Stimulated activated CD4-positive, alpha-beta T cell treated with anti-CD3 and anti-CD28 coated beads, Interleukin-15, amount 100 ng/mL, for 1 hour (primary cell): ENCODE measurements at places on chromosomes 11 and 22.

DNA sequence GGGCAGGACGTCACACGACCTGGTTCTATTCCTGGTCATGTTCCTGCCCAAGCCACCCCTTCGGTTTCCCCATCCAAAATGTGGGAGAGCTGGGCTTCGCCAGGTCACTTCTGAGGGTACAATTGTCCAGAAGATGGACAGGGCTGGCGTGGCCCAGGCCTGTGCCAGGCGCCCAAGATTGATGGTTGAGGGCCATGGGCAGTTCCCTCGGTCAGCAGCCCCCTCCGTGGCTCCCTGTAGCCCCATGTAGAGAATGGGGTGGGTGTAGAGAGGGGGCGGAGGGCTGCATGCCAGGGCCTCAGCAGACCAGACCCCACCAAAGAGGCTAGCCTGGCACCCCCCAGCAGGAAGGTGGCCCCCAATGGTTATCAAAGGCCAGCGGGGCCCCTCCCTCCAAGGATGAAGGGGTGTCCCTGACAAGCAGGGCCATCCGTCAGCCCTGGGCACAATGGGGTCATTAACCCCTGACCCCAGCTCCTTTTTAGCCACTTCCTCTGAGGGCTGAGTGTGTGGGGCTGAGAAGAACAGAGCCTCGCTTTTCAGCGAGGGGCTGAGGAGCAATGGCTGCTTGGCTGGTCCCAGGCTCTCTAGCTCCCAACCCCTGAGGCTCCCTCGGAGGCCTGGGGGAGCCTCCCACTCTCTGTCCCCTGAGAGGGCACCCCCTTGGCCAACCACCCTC is 11.0 kb upstream of the PICK1 start:
- no peak for DNase-seq

DNA sequence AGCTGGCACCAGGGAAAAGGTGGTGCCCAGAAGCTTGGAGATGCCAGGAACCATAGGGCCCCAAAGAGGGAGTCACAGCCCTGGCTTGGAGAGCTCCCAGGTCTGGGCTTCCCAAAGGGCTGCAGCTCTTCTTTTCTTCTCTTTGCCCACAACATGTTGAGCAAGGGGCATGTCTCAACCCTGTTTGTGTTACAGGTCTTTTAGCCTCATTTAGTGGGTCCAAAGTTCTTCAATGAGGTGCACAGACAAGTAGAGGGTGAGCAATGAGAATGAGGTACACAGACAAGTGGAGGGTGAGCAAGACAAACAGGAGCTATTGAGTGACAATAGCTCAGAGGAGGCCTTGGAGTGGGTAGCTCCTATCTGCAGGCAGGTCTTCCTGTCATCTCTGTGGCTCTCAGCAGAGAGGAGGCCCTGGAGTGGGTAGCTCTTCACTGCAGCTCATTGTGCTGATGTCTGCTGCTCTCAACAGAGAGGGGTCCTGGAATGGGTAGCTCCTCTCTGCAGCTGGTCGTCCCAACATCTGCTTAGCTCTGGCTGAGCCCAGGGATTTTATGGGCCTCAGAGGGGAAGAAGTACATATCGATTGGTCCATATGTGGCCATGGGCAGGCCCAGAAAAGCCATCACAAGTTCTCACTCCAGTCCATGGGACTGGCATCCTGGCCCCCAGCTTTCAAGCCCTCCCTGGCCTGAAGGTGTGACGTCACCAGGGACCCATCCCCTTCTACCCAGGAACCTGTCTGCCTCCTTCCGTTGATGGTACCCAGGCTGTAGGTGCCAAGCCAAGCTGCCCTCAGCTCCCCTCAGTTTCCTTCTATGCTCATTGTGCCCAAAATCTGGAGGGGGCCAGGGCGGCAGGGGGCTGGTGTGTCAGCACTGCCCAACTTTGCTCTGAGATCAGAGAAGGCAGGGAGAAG is 34.9 kb downstream of the WBP2NL start:
- DNase-seq = no peak

GRCh38 chr22:38760477-38761201 is 4.8 kb upstream of the SUN2 start:
- no peak for DNase-seq

DNA sequence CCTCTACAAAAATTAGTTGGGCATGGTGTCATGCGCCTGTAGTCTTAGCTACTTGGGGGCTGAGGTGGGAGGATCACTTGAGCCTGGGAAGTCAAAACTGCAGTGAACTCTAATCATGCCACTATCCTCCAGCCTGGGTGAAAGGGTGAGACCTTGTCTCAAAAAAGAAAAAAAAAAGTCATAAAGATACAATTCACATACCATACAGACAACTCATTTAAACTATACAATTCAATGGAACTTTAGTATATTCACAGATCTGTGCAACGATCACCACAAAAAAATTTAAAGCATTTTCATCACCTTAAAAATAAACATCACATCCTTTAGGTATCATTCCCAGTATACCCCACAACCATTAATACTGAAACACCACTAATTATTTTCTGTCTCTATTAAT is 201.2 kb downstream of the PGR start:
- DNase-seq = no peak

DNA sequence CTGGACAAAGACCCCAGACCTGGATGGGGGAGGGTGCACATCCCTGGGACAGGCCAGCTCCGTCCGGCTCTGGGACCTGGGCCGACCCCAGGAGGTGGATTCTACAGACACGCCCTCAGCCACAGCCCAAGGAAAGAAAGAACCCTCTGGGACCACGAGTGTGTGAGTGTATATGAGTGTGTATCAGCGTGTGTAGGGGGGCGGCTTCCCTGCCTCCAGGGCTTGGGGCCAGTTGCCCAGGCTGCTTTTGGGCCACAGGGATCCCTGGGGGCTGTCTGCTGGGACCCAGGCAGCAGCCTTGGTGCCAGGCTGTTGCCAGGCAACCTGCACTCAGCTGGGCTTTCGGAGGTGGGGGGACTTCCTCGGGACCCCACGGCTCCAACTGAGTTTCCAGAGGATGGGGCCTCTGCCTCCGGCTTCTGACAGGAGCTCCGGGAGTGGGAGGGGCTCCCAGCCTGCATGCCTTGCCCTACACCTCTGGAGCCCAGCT is 8.9 kb downstream of the DUSP8 start:
- DNase-seq = no peak

- DNase-seq = no peak
Measured at GRCh38 chr11:118804094-118804493, 13.1 kb upstream of the DDX6 start.

DNA sequence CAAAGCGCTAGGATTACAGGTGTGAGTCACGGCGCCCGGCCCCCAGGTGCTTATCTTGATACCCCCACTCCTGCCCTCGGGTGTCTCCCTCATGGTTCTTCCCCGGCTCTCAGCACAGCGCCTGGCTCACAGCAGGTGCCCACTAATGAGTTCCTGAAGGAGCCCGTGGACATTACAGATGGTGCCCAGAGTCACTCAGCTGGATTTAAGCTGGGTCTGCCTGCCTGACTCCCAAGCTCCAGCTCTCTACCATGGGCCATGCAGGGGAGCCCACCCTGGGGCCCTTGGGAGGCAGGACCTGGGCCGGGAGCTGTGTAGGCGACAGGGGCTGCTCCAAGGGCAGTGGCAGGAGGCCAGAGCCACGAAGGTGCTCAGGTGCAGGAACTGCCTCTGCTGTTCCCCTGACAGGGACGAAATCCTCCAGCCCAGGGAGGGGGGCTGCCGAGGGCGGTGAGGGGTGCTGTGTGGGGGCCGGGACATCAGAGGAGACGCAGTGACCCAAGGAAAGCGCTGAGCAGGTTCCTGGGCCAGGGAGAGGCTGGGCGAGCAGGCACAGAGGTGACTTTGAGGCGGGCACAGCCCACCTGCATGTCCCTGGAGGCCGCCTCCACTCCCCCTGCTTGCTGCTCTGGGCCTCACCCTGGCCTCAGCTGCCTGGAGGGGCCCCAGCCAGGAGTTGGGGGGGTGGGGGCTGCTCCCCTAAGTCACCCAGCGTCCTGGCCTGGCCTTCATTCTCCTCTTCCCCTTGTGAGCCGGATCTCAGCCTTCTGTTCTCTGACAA is 14.6 kb upstream of the FLRT1 start:
- DNase-seq = no peak

GRCh38 chr22:30294066-30294465 is 4.8 kb upstream of the CASTOR1 start:
- no peak for DNase-seq
